Fibroblast of the aortic adventitia (primary cell): ENCODE measurements at places on chromosomes 13 and 19. TPM values are rescaled to one million over a fixed set of nuclear protein-coding genes. Genes with fewer than 3 reads are reported as not detected.

SMIM17 gene
- total RNA-seq: 0.65 TPM in 1 of 2 replicates, not detected in the other

HSH2D gene
- total RNA-seq: not detected in 2 replicates

LILRB5 gene
- not detected in 2 replicates for total RNA-seq

SLC7A9 gene
- total RNA-seq: not detected in 2 replicates

ATP8B3 gene
- 0.16 and 3.3 TPM in 2 replicates for total RNA-seq
